ENCODE measurements at places on chromosomes 5 and 9. TPM values are rescaled to one million over a fixed set of nuclear protein-coding genes. Genes with fewer than 3 reads are reported as not detected.

Gene SLC45A2
- 0.83 TPM for total RNA-seq

Gene MSMP
- total RNA-seq = not detected

DNA sequence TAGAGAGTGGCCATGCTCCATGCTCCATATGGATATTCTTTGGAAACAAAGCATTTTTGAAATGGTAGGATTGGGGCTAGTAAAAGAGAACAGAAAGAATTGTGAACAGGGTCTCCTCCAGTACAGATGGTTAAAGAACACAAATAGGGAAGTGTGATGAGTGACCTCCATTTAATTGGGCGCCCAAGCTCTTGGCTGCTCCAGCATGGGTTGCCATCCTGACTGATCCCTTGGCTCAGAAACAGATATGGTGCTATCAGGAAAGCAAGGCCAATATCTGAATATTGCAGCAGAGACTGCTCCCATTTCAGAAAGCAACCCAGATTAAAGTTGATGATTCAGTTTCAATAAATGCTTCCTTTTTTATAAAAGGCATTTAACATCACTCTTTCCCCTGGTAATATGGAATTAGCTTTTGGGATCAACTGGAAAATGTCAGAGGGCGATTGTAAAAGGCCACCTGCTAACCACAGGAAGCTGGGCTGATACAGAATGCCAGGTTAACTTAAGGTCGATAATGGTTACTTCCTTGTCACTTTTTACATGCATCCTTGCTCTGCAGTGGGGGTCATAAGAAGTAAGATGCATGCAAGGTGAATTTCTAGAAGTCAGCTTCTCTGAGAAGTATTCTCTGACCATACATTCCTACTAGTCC is 52.9 kb downstream of the TMC1 start:
- no peak for DNase-seq

GRCh38 chr5:58872670-58873273 is 289.9 kb downstream of the RAB3C start:
- no peak for DNase-seq

DNA sequence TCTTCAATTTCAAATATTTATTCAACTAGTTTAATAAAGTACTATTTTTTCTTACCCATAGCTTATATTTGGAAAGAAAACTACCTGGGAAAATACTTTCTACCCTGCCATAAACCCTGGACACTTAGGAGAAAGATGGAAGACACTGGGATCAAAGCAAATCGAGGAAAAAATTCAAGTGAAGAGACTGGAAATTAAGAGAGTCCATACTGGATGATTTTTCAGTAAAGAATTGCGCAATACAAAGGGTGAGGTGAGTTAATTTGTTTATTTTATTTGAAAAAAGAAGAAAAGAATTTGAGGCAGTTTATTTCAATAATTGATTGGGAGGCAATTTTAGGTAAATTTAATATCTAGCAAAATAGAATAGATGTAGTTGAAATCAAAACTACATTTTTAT is 331.8 kb upstream of the ITGA1 start:
- no peak for DNase-seq

GRCh38 chr5:68196876-68197275 is 18.7 kb upstream of the PIK3R1 start:
- DNase-seq = no peak

- DNase-seq = no peak
These were observed 60.8 kb upstream of the KLF9 start for GRCh38 chr9:70475211-70475610.

- DNase-seq = no peak
These were observed 47.9 kb upstream of the XPA start for GRCh38 chr9:97744710-97745708.

Gene FOXD4L5
- total RNA-seq = 1.9 TPM

DNA sequence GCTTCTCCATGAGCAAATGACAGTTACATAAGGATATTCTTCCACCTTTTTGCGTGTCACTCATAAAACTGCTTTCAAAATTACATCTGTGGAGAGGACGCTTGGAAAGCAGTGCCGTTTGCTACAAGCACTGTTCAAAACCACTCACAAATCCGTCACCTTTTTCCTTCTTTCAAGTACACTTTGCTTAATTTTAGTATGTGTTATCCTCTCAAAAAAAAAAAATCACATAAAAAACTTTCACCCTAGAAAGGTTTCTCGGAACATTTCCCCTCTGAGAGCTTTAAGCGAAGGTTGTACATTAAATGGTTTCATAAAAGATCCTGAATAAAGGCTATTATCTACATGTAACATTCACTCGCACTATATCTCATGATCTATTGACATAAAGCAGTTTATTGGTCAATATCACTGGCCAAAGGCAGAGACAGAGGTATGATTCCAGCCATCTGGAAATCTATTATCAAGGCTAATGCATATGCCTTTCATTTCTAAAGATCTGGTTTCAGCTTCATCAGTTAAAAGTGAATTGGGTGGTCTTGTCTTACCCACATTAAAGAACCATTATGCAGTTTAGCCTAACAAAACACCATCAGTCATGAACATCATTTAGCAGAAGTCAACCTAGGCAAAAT is 163.6 kb downstream of the ENC1 start:
- no peak for DNase-seq

Gene MEGF10
- 30.6 TPM for total RNA-seq

GRCh38 chr5:67774786-67775185 is 440.8 kb upstream of the PIK3R1 start:
- DNase-seq = no peak

Gene S100Z
- 0.94 TPM for total RNA-seq

DNA sequence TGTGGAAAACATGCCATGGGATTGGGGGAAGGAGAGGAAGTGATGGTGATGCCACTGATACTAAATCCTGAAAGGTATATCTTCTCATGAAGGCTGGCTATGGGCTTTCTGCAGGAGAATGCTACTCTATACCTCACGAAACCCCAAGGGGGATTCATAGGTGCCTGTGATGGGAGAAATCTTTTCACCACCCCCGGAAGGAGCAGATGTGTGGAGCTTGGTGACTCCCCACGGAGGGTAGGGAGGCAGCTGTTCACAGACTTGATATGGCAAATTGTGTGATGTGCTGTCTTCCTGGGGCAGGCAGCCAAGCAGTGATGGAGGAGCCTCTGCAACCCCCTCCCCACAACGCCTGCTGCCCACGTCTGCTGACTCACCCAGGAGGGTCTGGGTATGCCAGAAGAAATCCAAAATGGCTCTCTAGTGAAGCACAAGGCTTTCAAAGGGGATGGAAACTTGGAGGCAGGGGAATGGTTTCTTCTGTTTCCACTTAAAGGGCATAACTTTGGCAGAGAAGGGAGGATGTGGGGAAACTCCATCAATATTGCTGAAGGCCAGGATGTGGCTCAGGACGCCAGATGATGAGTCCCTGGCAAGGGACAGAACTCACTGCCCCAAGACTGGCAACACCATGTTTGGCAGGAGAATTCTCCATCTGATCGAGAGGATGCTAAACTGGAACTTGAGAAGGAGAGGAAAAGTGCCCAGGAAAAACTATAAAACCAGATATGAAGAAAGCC is 188.3 kb downstream of the GABBR2 start:
- no peak for DNase-seq

Measured in dorsolateral prefrontal cortex (tissue), 122 donors.